ENCODE measurements at places on chromosomes 5 and 9.

- DNase-seq: no peak
Measured at GRCh38 chr5:52898961-52899680, 90.0 kb upstream of the ITGA2 start.

DNA sequence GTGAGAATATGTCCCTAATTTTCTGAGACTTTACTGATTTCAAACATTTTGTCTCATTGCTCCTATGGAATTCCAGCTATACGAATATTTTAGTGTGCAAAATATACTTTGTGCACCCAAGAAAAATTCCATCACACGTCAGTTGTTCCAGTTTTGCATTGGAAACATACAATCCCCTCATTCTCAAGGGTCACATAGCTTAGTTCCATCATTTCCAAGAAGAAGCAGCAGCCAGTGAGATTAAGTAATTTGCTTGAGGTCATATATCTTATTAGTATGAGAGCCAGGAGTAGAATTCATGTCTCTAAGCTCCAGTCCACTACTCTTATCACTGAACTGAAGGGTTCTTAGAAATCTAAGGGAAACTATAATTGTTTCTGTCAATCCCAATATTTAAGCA is 746.7 kb upstream of the C9orf72 start:
- DNase-seq: no peak

DNA sequence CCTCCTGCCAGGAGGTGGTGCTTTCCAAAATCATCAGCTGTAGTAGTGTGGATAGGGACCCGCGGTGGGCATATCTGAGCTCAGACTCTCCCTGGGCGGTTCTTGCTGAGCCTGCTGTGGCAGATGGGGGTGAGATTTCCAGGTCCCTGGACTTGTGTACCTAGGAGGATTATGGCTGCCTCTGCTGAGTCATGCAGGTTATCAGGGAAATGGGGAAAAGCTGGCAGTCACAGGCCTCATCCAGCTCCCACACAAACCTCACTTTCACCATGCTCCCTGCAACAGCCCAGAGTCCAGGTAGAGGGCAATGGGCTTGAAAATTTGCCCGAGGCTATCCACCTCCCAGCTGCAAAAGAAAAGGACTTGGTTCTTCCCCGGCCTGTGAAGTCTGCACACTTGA is 23.4 kb upstream of the MAMDC2 start:
- no peak for DNase-seq

DNA sequence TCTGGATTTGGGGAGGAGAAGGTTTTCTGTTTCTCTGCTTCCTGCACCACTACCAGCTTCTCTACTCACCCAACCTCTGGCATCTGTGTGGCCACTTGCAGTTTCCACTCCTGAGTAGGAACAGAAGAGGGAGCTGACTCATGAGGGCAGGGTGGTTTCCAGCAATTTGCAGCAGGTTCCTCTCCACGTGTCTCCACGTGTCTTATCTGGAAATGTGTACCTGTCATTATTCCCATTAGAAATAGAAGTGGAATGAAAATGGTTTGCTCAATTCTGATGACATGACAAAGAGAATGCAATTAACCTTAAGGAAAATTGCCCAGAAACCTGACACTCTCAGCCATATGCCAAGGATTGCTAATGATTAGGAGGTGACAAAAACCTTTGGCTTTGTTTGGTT is 33.0 kb downstream of the EGFLAM start:
- no peak for DNase-seq

GRCh38 chr9:94780516-94780950 is 54.0 kb downstream of the AOPEP start:
- no peak for DNase-seq

- DNase-seq: no peak
Measured at GRCh38 chr5:172441262-172441751, 13.0 kb downstream of the SH3PXD2B start.

GRCh38 chr5:111930905-111931461 is 174.0 kb upstream of the NREP start:
- no peak for DNase-seq

DNA sequence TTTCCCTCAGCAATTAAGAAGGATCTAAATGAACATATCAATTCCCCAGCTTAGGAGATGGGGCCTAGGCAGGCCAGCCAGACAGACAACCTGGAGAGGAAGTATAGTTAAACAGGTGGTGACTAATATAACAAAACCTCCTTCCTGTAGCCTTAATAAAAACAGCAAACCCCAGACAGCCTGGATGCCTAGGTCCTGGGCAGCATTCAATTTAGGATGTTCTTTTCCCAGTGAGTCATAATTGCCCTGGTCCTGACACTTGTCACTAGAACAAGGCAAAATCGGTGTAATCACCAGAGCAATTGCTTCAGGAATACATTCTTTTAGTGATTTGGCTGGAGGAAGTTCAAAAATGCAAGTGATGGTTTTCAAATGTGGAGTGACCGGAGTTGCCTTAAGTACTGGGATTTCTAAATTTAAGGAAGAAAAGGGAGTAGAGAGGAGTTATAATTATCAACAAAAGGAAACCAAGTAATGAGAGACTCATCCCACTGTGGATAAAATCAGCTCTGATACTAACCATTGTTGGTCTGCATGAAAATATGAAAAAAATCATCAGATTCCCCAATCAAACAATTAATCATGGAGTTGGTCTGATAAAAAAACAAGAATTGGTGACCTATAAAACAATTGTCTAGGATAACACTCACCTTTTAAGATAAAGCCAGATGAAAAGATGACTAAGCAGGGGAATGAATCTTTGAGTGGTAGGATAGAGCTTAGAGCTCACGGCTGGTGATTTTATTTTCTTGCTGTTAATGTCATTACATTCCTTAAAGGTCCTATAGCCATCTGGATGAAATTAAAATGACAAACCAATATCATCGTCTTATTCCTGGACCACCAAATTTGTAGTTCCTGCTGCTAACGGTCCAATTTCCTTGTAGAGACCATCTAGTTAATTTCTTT is 39.0 kb upstream of the TARS1 start:
- no peak for DNase-seq

DNA sequence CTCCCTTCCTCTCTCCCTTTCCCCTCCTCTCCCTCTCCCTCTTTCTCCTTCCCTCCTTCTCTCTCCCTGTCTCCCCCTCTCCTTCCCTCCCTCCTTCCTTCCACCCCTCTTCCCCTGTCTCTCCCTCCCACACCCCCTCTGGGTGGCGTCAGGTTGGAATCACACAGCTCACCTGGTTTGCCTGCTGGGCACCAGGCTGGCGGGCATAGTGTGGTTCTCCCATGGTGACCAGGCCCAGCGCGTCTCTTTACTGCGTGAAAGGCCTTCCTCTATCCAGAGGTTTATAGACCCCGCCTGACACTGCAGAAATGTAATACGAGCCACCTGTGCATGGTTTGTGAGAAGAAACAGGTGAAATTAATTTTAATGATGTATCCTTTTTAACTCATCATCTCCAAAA is 76.2 kb downstream of the MRPL36 start:
- no peak for DNase-seq

GRCh38 chr5:133230823-133231578 is 179.2 kb downstream of the HSPA4 start:
- DNase-seq: no peak

- peak; percentile 4 for DNase-seq
Measured at GRCh38 chr9:4970970-4971641, 14.0 kb upstream of the JAK2 start.

- DNase-seq: no peak
Measured at GRCh38 chr5:160618286-160618685, 196.6 kb downstream of the PTTG1 start.

- DNase-seq: no peak
Measured at GRCh38 chr5:173744551-173744950, 128.1 kb upstream of the BOD1 start.

- DNase-seq: no peak
Measured at GRCh38 chr5:9490494-9491097, 55.3 kb downstream of the SEMA5A start.

GRCh38 chr5:65903581-65903980 is 22.8 kb upstream of the ERBIN start:
- no peak for DNase-seq

- no peak for DNase-seq
Measured at GRCh38 chr9:129146441-129146941, 31.6 kb downstream of the IER5L start.

DNA sequence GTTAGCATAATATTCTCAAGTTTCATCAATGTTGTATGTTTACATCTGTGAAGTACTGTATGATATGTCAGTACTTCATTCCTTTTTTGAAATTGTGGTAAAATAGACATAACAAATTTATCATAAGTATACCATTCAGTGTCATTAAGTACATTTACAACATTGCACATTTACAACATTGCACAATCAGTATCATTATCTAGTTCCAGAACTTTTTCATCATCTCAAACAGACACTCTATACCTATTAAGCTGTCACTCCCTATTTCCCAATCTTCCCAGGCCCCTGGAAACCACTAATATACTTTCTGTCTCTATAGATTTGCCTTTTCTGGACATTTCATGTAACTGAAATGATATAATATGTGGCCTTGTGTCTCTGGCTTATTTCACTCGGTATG is 75.1 kb upstream of the ATG10 start:
- DNase-seq: no peak

GRCh38 chr9:70420441-70421271 is 6.2 kb upstream of the KLF9 start:
- DNase-seq: no peak

GRCh38 chr5:112339761-112340160 is 79.3 kb downstream of the EPB41L4A start:
- no peak for DNase-seq

DNA sequence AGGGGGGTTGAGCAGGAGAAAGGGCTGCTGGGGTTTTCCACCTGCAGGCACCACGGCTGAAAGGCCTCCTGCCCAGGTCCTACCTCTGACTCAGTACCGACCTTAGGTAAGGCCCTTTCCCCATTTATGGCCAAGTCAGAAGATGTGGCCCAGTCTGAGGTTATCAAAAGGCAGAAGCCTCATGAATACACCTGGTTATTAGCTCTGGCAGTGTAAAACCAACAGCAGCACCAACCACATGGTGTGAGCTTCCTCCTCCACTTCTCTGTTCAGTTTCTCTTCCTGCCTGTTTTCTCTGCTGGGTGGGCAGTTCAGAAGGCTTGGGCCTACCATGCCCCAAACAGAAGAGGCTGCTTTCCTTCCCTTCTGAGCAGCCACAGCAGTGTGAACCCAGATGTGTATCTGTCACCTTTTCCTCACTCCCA is 86.9 kb downstream of the UGCG start:
- no peak for DNase-seq

- peak; percentile 54 for DNase-seq
Measured at GRCh38 chr5:148849461-148849860, 23.1 kb downstream of the ADRB2 start.

DNA sequence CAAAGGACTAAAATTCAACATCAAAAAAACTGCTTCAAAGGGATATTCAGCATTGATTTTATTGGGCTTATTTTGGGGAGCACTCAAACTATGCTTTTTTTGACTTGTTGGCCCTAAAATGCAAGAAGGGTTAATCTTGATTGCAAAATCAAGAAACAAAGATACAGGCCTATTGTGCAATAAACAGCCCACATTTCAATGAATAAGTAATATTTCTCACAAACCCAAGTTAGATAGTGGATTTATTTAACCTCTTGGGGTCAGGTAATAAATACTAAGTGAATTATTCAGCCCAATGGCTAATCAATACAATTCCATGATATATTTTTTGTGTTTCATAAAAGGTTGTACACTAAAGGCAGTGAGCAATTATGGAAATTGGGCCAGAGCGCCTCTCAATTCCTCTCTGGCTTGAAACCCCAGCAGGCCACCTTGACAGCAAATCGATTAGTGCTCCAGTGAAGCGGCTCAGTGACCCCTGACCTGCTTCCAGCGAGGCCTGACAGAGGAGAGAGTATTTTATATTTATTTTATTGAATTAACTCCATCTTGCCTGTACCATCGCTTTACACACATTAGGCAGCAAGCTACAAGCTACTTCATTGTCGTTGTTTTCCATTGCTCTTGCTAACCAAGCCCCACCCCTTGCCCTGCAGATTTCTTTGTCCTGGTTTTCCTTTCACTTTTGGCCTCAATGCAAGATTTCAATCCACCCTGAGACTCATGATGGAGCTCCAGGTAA is 65.5 kb downstream of the EBF1 start:
- no peak for DNase-seq

DNA sequence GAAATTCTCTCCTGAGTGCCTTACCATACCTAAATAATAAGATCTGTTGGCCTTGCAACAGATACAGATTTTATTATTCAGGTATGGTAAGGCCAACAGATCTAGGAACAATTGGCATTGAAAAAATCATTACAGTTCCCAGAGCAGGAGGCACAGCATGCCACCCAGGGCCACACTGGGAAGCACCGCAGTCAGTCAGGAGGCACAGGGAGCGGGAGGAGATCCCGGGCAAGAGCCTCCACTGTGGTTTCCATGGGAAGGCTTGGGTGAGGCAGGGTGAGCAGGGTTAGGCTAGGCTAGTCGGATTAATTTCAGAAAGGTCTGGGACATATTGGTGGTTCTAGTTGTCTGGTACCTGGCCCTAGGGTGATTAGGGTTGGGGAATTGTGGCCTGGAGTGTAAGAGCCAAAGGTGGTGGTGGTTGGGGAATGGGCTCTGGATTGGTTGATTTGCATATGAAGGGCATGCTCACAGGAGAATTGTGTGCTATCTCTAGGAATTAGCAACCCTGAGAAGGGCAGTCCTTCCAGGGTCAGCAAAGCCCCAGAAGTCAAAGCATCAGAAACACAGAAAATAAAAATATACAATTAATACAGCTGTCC is 111.4 kb downstream of the PDE8B start:
- DNase-seq: no peak

- no peak for DNase-seq
Measured at GRCh38 chr9:21681641-21682040, 120.8 kb upstream of the MTAP start.

DNA sequence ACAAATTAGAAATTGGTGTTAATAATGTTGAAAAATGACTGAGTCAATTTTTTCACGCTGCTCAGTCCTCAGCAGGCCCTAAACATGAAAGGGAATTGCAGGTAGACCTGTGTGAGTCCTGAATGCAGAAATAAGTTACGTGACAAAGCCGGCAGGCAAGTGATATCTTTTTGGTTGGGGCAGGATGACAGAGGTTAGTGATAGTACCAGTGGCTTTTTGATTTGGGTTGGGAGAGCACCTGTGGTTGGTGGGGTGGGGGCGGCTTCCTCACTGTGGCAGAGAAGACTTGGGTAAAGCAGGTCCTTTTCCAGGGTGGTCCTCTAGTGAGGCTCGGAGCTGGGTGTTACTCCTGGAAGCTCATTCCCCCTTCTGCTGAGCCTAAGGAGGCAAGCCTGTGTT is 164.7 kb downstream of the TMEM167A start:
- DNase-seq: no peak

DNA sequence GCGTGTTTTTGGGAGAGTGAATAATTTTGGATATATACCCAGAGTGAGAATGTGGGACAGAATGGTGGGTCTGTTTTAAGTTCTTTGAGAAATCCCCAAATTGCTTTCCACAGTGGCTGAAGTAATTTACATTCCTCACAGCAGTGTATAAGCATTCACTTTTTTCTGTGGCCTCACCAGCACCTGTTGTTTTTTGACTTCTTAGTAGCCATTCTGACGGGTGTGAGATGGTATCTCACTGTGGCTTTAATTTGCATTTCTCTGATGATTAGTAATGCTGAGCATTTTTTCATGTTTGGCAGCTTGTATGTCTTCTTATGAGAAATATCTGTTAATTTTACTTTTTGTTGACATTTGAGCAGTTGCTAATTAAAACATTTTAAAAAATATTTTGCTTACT is 9.4 kb upstream of the SPATA31D1 start:
- no peak for DNase-seq

GRCh38 chr5:39175273-39175955 is 43.9 kb downstream of the FYB1 start:
- no peak for DNase-seq
